ENCODE measurements at places on chromosomes 4 and X.

GRCh38 chrX:48938721-48939425 is 18.5 kb downstream of the OTUD5 start:
- no peak for DNase-seq

GRCh38 chrX:64570204-64570603 is 175.0 kb upstream of the MTMR8 start:
- DNase-seq: no peak

DNA sequence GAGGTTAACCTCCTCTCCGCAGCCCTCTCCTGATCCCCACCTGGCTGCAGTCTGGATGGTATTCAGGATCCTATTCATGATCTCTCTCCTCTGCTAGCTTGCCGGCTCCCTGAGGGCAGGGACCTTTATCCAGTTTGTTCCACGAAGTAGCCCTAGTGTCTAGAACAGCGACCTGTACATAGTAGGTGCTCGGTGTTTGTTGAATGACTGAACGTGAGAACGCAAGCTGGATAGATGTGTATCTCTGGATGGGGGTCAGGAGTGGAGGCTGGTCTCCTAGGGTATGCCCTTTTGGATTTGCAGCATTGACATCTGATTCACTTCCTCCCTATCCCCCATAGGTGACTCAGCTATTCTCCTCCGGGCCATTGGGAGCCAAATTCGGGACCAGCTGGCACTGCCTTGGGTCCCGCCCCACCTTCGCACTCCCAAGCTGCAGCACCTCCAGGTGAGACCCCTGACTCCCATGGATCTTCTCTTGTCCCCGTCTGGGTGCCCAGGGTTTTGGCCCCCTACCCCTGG is 7.3 kb downstream of the CCDC22 start:
- no peak for DNase-seq

GRCh38 chr4:36285784-36286480 is 4.5 kb downstream of the DTHD1 start:
- DNase-seq: no peak

- no peak for DNase-seq
Measured at GRCh38 chr4:133513901-133514300, 364.8 kb downstream of the PCDH10 start.

- no peak for DNase-seq
Measured at GRCh38 chrX:13655674-13656073, 2.7 kb downstream of the TCEANC start.
